ENCODE measurements at places on chromosomes 13 and 19. TPM values are rescaled to one million over a fixed set of nuclear protein-coding genes. Genes with fewer than 3 reads are reported as not detected.

- H3K4me1 ChIP-seq, result no peaks in the 10 kb centered on the region
- H3K27me3 ChIP-seq, result no peaks in the 10 kb centered on the region
- no peak for DNase-seq
These were observed 34.9 kb upstream of the UQCRFS1 start for GRCh38 chr19:29247872-29248271.

The DMRTC2 gene
- not detected for total RNA-seq

- no peak overlapping the region for H3K27ac ChIP-seq
- no peaks in the 10 kb centered on the region for H3K36me3 ChIP-seq
- H3K4me1 ChIP-seq, result peaks cover 10% of the 10 kb centered on the region
- no peak for DNase-seq
These were observed 26.7 kb upstream of the MPHOSPH8 start for GRCh38 chr13:19606737-19607136.

- H3K4me3 ChIP-seq, result no peak overlapping the region
- H3K27me3 ChIP-seq, result no peaks in the 10 kb centered on the region
- no peak overlapping the region for H3K27ac ChIP-seq
These were observed 44.5 kb downstream of the TMEM255B start for GRCh38 chr13:113803409-113804016.

GRCh38 chr19:6274756-6275155 lies 5.0 kb downstream of the MLLT1 start:
- peaks cover 2% of the 10 kb centered on the region for H3K36me3 ChIP-seq
- H3K4me3 ChIP-seq, result no peak overlapping the region

The PSG6 gene
- not detected for total RNA-seq

DNA sequence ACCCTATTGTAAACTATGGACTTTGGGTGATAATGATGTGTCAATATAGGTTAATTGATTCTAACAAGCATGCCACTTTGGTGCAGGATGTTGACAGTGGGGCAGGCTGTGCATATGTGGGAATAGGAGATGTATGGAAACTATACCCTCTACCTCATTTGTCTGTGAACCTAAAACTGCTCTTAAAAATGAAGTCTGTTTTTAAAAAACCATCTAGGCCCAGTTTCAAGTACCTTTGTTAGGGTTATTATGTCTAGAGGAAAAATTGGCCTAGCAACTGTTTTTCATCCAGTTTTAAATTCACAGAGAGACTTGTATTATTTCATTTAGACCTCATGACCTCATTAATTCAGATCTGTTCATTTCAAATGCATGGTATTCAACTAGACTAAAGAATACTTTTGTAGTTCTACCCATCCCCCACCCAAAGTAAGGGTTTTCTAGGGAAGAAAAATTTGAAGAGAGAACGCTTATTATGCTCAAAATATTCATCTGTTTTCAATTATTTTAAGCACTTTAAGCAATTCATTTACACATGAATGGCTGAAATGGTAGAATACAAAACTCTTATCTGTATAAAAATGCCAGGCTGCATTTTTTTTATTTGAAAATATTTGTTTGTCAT lies 1781.9 kb upstream of the MIR17HG start:
- DNase-seq, result no peak
- no peaks in the 10 kb centered on the region for H3K4me1 ChIP-seq
- H3K4me3 ChIP-seq, result no peak overlapping the region
- no peak overlapping the region for H3K27ac ChIP-seq

- H3K4me3 ChIP-seq, result no peak overlapping the region
- no peak for DNase-seq
- no peaks in the 10 kb centered on the region for H3K27me3 ChIP-seq
- H3K4me1 ChIP-seq, result peaks cover 13% of the 10 kb centered on the region
- H3K36me3 ChIP-seq, result no peaks in the 10 kb centered on the region
- H3K27ac ChIP-seq, result no peak overlapping the region
These were observed 604 bp downstream of the THSD1 start for GRCh38 chr13:52405369-52405766.

DNA sequence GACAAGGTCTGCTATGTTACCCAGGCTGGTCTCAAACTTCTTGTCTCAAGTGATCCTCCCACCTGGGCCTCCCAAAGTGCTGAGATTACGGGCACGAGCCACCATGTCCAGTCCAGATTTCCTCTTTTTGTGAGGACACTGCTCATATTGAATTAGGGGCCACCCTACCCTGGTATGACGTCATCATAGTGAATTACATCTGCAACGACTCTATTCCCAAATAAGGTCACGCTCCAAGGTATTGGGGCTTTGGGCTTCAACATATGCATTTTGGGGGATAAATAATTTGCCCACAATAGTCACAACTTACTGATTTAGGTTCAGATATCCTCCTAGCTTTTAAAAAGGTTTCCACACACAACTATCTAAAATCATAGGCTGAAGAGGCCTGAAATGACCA lies 9.5 kb downstream of the SLC15A1 start:
- H3K27me3 ChIP-seq, result no peaks in the 10 kb centered on the region
- H3K4me3 ChIP-seq, result no peak overlapping the region
- H3K27ac ChIP-seq, result no peak overlapping the region
- no peaks in the 10 kb centered on the region for H3K4me1 ChIP-seq

The TUBB4A gene
- 3.0 TPM for total RNA-seq

- no peak overlapping the region for H3K4me3 ChIP-seq
- no peaks in the 10 kb centered on the region for H3K36me3 ChIP-seq
- DNase-seq, result no peak
- no peaks in the 10 kb centered on the region for H3K4me1 ChIP-seq
- H3K27me3 ChIP-seq, result no peaks in the 10 kb centered on the region
These were observed 106.9 kb downstream of the CYSLTR2 start for GRCh38 chr13:48760626-48761025.

- H3K4me3 ChIP-seq, result no peak overlapping the region
- DNase-seq, result no peak
- peaks cover 9% of the 10 kb centered on the region for H3K4me1 ChIP-seq
- peaks cover 5% of the 10 kb centered on the region for H3K36me3 ChIP-seq
These were observed 6.5 kb upstream of the CTXN1 start for GRCh38 chr19:7932276-7932929.

The TPTE2 gene
- total RNA-seq, result not detected

- H3K4me1 ChIP-seq, result no peaks in the 10 kb centered on the region
- no peak overlapping the region for H3K4me3 ChIP-seq
- H3K36me3 ChIP-seq, result no peaks in the 10 kb centered on the region
- DNase-seq, result no peak
These were observed 189.5 kb downstream of the LMO7 start for GRCh38 chr13:75825594-75825993.

The ACTMAP gene
- 3.0 TPM for total RNA-seq

DNA sequence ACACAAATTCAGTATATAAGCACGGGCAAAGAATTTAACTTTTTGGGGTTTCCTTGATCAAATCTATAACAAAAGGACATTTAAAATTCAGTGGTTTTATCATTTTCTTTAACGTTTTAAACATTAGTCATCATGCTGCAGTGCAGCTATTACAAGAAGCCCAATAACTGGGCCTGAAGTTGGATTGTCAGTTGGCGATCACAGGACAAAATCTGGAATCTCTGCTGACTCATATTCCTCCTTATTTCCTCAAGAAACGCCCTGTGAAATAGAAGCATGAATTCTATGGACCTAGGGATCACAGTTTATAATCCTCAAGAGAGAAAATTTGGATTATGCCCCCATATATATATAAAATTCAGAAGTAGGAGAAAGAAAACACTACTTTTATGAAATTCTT lies 971.6 kb upstream of the MIR17HG start:
- H3K4me3 ChIP-seq, result no peak overlapping the region
- DNase-seq, result no peak
- H3K27ac ChIP-seq, result no peak overlapping the region
- no peaks in the 10 kb centered on the region for H3K36me3 ChIP-seq
- H3K27me3 ChIP-seq, result no peaks in the 10 kb centered on the region

The ZSCAN4 gene
- total RNA-seq, result not detected

- H3K27me3 ChIP-seq, result no peaks in the 10 kb centered on the region
- no peaks in the 10 kb centered on the region for H3K4me1 ChIP-seq
- H3K36me3 ChIP-seq, result no peaks in the 10 kb centered on the region
- H3K4me3 ChIP-seq, result no peak overlapping the region
These were observed 32.3 kb downstream of the BRCA2 start for GRCh38 chr13:32347651-32348050.

The KCNN4 gene
- not detected for total RNA-seq
